Sigmoid colon (tissue), 7 donors: ENCODE measurements at places on chromosomes 11 and 22. TPM values are rescaled to one million over a fixed set of nuclear protein-coding genes. Genes with fewer than 3 reads are reported as not detected.

- no peak for DNase-seq
Measured at GRCh38 chr11:107408762-107409211, 48.8 kb downstream of the CWF19L2 start.

DNA sequence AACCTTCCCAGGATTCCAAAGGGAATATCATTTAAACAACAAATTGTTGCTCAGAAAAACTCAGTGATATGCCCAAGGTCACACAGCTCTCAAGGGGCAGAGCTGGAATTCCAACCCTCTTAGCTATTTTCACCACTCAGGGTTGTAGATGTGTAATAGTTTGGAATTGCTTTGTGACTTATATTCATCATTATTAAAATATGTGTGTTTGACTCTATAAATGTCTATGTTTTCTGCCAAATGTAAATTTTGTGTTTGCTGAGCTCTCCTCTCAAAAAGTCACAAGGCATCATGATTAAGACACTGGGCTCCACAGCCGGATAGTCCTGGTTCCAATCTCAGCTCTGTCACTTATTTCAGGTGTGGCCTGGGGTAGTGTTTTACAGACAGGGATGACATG lies 407.3 kb downstream of the TMEM135 start:
- DNase-seq: no peak

GRCh38 chr11:1624621-1625020 lies 2.7 kb upstream of the KRTAP5-4 start:
- DNase-seq: peak; percentile 32

DNA sequence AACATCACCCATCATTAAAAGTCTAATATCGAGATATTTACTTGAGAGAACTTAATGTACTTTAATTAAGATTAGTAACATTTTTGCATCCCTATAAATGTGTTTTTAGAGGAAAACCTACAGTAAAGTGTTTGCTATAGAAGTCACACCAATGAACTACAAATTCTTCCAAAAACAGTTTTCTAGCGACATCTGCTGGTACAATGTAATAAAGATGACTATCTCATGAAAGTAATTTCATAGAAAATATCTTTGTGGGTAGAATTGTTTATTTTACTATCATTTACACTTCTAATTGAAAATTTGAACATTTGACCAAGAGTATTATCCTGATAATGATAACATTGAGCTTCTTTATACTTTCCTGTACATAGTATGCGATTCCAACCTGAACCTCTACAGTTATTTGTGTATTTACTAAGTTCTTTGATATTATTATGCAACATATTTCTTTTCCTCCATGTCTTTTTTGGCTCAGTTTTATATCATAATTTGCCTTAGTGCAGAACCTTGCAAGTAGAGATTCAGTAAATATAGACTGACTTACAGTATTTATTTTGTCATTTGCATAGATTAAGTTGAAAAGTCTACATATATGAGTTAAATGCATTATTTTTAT lies 252.7 kb downstream of the TMEM135 start:
- no peak for DNase-seq

DNA sequence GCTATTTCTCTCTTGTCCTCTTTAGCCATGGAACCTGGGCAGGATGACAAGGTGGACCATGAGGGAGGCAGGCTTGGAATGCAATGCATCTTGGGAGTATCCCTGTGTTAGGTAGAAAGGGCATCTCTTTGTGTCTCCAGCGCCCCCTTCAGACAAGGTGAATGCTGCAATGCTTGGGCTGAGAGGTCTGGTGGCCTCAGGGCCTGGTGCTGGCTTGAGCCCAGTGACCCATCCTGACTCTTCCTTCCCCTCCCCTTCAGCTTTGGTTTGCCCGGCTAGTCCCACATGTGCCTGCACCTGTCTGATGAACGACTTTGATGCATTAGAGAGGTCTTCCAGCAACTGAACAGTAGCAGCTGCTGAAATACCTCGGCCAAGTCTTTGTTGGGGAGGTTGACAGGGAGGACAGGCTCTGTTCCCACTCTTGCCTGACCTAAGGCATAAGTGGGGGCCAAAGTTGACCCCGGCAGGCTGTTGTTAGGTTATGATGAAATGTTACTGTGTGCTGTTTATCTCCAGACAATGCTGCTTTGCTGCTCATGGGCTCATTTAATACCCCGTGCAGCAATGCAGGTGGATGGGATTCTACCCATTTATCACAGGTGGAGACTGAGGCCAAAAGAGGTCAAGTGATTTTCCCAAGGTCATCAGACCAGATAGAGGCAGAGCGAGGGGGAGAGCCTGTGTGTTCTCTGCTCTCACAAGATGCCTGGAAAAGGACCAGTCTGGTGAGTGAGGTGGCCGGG lies 22.5 kb downstream of the MYO18B start:
- no peak for DNase-seq

GRCh38 chr11:102318469-102318868 lies 1.2 kb downstream of the BIRC3 start:
- DNase-seq: no peak

GRCh38 chr11:4763096-4763495 lies 6.6 kb downstream of the OR51F1 start:
- DNase-seq: no peak

DNA sequence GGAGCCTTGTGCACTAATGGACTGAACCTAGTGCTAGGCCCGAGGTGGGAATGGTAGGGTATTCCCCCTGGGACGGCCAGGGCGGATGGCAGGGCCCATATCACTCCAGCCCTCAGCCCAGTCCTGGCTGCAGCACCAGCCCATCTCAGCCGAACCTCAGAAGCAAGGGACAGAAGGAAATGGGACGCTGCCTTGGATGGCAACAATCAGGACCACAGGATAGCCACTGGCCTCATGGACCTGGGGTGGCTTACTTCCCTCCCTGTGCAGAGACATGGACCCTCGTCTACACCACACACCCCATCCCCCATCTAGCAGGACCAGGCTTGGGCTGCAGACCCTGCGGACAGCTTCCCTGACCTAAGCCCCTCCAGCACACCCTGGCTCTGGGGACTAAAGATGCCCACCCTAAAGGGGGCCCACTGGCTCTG lies 24.1 kb downstream of the ARVCF start:
- DNase-seq: no peak

DNA sequence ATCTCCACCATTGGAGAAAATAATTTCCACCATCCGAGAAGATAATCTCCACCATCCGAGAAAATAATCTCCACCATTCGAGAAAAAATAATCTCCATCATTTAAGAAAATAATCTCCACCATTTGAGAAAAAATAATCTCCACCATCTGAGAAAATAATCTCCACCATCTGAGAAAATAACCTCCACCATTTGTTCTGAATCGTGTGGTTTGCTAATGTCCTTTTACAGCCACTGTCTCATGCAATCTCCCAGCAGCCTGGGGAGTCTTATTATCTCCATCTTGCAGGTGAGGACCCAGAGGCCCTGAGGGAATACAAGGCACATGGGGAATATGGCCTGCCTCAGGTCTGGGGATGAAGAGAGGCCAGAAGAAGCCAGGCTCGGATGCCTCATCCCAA lies 54.1 kb upstream of the TCF20 start:
- no peak for DNase-seq

The CCDC87 gene
- 0.14 TPM for total RNA-seq

The TPBGL gene
- 0.33 TPM for total RNA-seq

The SCGB2A2 gene
- not detected for total RNA-seq

The SPI1 gene
- 19.7 TPM for total RNA-seq

The PGA5 gene
- not detected for total RNA-seq

The TMEM191C gene
- total RNA-seq: 0.71 TPM
